ENCODE measurements at places on chromosomes 12 and 14. TPM values are rescaled to one million over a fixed set of nuclear protein-coding genes. Genes with fewer than 3 reads are reported as not detected.

GARIN6 gene
- not detected for polyA plus RNA-seq

DNA sequence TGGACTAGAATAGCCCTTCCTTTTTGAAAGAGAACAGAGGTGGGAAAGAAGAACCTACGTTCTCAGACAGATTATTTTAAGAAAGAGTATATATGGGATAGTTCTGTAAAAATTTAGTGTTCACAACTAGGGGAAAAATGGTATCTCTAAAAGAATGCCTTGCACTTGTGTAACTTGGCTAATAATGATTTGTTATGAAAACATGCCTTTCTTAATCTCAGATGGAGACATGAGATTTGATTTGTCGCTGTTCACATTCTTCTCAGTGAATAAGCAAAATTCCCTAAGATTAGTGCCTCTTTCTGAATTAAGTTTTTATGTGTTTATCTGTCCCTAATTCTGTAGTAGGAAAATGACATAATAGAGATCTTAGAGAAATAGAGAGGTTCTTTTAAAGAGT is 100.8 kb downstream of the USP15 start:
- no peak for DNase-seq

DNA sequence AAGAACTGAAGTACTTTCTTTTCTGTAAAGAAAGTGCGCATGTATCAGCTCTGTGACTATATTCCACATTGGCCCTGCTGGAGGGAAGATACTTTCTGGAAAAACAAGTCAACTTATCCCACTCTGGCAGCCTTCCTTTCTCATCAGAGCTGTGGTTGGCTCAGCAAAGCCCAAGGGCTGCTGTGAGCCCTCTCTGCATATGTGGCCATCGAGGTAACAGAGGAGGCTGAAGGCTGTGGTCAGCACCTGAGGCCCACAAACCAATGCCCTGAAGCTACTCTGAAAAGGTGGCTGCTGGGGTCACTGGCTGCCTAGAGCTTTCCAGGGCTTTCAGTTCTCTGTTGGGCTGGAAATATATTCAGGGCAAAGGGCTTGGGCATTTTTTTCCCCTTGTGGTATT is 70.8 kb upstream of the IGF1 start:
- DNase-seq, result no peak

- DNase-seq, result no peak
These were observed 7.7 kb downstream of the FOS start for GRCh38 chr14:75286313-75286712.

GRCh38 chr14:89578156-89578555 is 161.1 kb upstream of the FOXN3 start:
- no peak for DNase-seq

- no peak for DNase-seq
These were observed 90.7 kb downstream of the ZFP36L1 start for GRCh38 chr14:68702135-68702534.

DNA sequence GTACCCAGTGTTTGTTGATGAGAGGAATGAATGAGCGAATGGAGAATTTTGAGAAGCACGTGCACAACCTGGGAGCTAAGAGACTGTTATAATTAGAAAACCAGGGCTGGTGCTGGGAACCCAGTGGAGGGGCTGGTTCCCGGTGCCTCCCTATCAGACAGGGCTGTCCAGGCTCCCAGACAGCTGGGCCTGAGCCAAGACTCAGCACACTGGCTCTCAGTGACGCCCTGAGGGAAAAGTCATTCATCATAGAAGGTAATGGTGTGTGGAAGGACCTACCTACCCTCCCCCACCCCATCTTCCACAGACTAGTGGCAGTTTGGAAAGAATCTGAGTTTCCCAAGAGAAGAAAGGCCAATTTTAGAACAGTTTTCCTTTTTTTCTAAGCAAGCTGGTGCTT is 34.7 kb downstream of the KCNA5 start:
- peak; percentile 65 for DNase-seq

DNA sequence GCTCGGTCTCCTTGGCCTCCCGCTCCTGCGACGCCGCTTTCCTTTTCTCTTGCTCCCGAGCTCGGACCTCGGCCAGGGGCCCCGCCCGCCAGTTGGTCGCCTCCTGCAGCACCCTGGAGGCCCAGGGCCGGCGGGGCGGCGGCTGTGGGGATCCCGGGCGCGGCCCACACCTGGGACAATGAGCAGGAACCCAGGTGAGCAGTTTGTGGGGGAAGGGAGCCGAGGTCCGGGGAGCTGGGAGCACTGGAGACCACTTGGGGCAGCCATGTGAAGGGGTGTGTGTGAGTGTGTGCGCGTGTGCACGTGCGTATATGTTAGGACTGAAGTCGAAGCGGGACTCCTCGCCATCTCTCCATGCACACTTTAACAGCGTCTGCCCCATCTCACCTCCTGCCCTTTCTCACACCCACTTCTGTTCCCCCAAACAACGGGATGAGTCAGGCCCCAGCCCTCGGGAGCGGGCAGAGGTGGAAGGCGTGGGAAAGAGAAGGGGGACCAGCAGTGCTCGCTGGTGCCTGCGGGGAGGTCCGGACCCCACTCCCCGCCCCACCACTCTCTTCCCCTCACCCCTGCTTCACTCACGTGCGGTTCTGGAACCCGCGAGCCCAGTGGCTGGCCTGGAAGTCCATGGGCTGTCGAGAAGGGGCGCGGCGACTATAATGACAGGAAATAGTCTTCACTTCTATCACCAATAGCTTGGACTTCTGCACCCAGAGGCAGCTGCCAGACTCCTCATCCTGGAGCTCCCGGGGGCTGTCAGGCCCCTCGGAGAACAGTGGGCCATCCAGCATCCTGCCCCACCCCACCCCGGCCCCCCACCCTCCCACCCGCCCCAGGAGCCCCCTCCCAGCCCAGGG is 450 bp downstream of the DDN start:
- DNase-seq, result no peak

All from right renal cortex interstitium (tissue), 3 donors.